Renal pelvis (tissue), 12 donors: ENCODE measurements at places on chromosomes 12 and 14. TPM values are rescaled to one million over a fixed set of nuclear protein-coding genes. Genes with fewer than 3 reads are reported as not detected.

The COCH gene
- 3.7 TPM for polyA plus RNA-seq

The SLC7A8 gene
- 88.8 TPM for polyA plus RNA-seq

The BHLHE41 gene
- 3.1 TPM for polyA plus RNA-seq

The TAS2R14 gene
- 5.3 TPM for polyA plus RNA-seq

The TAS2R19 gene
- polyA plus RNA-seq = 1.6 TPM

The MEG3 gene
- 305 TPM for polyA plus RNA-seq

The TAS2R8 gene
- polyA plus RNA-seq = not detected

The POTEG gene
- not detected for polyA plus RNA-seq

The HAL gene
- 0.13 TPM for polyA plus RNA-seq

The IFNG gene
- polyA plus RNA-seq = not detected

The GALC gene
- 39.8 TPM for polyA plus RNA-seq

The PIWIL1 gene
- polyA plus RNA-seq = 0.13 TPM

The AQP2 gene
- 75.1 TPM for polyA plus RNA-seq

The KRT4 gene
- 0.51 TPM for polyA plus RNA-seq

The RNASE3 gene
- 1.4 TPM for polyA plus RNA-seq

The CRIP2 gene
- polyA plus RNA-seq = 186 TPM

The PNP gene
- 67.6 TPM for polyA plus RNA-seq

The TAS2R46 gene
- 0.14 TPM for polyA plus RNA-seq

The RNF212B gene
- polyA plus RNA-seq = 1.3 TPM

The GPR135 gene
- polyA plus RNA-seq = 5.2 TPM

The B3GNT4 gene
- polyA plus RNA-seq = 4.5 TPM

The NUBPL gene
- polyA plus RNA-seq = 12.7 TPM

The SERPINA9 gene
- polyA plus RNA-seq = not detected

The SLC35F4 gene
- polyA plus RNA-seq = 3.7 TPM

The SLC24A4 gene
- polyA plus RNA-seq = 0.13 TPM

The RNFT2 gene
- polyA plus RNA-seq = 6.3 TPM

The CLEC6A gene
- polyA plus RNA-seq = 0.07 TPM

The AMDHD1 gene
- 1.0 TPM for polyA plus RNA-seq

The LTB4R2 gene
- polyA plus RNA-seq = 5.3 TPM

The HOXC4 gene
- 46.7 TPM for polyA plus RNA-seq

The ZNF84 gene
- polyA plus RNA-seq = 78.5 TPM

The PYM1 gene
- 41.1 TPM for polyA plus RNA-seq
